Cardiac septum (tissue), 1 donor: ENCODE measurements at places on chromosomes 1 and 21.

DNA sequence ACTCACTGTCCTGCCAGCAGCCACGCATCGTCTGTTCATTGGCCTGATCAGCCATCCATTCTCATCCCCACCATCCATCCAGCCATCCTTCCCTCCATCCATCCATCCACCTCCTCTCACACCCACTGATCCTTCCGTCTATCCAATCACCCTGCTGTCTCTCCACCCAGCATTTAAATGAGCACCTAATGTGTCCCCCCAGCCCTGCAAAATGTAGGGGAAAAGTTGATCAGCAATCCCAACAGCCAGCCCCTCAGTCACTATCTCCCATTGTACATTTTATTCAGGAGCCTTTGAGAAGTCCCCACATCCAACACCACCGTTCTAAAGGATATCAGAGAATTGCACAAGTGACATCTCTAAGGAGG, 11.1 kb upstream of the DDOST start:
- DNase-seq = no peak

GRCh38 chr1:112146201-112146715, 156.8 kb upstream of the KCND3 start:
- DNase-seq = no peak

- no peak for DNase-seq
These were observed 32.2 kb downstream of the VASH2 start for GRCh38 chr1:212982430-212983152.

GRCh38 chr1:226001963-226002666, 3.0 kb upstream of the SDE2 start:
- DNase-seq = peak; percentile 94

DNA sequence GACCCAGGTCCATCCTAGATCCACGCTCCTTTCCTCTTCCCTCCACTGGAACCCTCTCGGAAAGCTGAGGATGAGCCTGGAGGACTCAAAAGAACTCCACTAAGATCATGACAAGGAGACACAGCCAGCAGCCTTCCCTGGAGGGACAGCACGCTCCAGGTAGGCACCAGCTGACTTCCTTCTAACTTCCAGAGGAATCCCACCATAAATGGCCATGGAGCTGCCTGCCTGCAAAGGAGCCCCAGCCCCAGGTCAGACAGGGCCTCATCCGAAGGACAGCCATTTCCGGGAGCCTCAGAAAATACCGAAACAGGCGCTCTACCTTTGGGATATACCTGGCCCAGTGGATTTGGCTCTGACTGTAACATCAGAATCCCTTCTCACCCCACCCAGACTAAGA, 4.1 kb downstream of the SH3BP5L start:
- peak; percentile 71 for DNase-seq

GRCh38 chr1:190320952-190321351, 156.7 kb downstream of the BRINP3 start:
- DNase-seq = no peak

GRCh38 chr1:43448955-43449707, 4.6 kb downstream of the HYI start:
- peak; percentile 60 for DNase-seq

DNA sequence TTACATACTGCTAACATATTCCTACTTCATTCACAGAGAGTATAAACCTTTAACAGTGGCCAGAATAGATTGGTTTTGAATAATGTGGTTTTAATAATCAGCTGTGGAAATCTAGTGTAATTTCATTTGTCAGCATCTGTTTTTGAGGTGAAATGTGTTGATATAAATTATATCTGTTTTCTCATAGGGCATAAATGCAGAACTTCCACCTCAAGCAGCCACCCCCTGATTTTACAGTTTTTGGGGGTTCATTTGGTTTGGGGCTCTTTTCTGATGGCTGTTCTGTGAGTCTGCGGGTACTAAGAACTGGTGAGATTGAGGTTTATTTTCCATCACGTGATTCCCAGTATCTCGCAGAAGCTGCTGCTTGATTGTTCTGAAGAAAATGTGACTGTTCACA, 23.2 kb downstream of the EDARADD start:
- DNase-seq = no peak

DNA sequence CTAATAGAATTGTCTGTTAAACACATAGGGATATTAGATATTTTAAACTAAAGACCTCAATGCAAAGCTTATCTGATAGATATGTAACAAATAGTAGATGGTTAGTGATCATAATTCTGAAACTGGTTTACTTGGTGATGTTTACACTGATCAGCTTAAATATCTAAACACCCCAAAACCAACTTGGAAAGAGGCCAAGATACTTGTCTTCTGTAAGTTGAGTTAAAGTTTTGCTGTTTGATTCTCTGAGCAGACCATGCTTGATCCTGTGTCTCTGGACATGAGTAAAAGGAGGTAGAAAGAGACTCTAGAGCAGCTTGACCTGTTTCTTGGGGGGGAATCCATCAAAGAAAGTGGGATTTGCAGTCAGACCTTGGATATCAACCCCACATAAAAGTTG, 107.5 kb downstream of the NEK7 start:
- no peak for DNase-seq

- DNase-seq = no peak
These were observed 65.7 kb upstream of the SSX2IP start for GRCh38 chr1:84756001-84756400.

DNA sequence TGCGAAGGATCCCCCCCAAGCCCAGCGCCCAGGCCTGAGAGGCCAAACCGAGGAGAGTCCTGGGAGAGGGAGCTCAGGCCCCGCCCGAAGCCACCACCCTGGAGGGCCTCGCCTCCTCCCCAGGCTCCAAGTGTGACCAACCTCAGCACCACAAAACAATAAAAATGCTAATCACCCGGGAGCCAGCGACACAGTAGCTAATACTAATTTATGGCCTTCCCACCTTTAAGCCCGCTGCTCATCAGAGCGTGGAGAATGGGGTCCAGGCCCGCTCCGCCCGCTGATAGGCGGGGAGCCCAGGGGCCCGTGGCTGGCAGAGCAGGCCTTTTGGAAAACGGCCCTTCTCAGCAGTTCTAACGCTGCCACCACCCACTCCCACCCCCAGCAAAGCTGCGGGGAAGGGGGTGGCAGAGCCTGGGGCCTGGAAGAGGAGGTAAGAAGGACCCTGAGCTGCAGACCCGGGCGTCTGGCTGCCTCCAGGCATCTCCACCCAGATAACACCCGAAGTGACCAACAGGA, 20.4 kb upstream of the TAS1R2 start:
- DNase-seq = no peak

DNA sequence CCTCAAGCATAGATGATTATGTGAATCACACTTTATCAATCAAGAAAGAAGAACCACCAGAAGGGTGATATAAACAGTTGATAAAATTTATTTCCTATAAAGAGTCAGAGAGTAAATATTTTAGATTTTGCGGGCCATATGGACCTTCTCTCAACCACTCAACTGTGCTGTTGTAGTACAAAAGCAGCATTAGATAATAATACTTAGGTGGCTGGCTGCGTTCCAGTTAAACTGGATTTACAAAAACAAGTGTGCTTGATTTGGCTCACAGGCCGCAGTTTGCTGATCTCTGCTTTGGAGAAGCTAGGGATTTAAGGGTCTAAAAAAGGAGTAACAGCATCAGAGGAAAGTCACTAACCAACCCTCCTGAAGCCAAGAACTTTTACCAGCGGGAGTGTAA, 1406.0 kb downstream of the KCNT2 start:
- DNase-seq = no peak

DNA sequence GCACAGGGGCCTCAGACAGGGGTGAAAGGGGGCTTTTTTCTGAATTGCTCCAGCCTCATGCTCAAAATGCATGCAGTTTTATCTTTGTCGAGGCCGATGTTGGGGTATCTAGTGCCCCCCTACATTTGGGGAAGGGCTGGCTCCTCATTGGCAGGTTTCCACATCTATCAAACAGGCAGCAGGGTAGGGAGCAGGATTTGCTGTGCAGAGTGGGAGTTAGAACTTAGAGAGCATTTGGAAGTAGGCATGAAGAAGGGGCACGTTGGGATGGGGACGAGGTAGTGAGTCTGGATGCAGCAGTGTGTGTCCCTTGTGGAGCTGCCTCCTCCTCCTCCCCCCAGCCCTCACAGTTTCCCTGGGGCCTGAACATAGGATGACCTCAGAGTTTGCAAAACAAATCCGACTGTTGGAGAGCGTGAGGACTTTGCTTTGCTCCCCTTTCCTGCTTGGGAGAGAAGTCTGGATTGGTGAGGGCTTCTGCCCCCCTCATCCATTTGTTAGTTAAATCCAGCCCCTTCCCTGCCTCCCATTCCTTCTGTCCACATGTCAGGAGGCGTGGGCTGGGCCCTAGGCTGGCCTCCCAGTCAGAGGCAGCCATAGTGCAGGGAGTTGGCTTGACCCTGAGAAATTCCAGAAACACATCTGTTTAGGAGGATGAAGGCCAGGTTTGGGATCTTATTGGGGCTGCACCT, 36.9 kb upstream of the GPR37L1 start:
- DNase-seq = no peak

- DNase-seq = no peak
These were observed 79.3 kb upstream of the SPAG17 start for GRCh38 chr1:118264343-118264742.

DNA sequence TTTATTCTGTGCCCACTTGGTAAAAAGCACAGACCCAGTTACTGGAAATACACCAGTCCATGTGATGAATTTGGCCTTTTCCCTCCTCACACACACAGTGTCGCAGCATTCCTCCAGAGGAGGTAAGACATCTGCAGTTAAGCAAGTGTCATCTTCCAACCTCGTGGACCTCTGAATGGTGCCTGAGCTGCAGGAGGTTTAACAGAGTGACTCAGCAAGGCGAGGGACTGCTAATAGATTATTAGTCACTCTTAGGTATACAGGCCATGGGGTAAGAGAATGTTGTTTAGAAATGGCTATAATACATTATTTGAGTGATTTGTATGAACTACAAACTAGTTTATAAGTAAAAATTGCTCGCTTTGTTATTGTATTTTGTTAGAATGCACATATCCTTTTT, 8.6 kb upstream of the LRRC8B start:
- DNase-seq = no peak

DNA sequence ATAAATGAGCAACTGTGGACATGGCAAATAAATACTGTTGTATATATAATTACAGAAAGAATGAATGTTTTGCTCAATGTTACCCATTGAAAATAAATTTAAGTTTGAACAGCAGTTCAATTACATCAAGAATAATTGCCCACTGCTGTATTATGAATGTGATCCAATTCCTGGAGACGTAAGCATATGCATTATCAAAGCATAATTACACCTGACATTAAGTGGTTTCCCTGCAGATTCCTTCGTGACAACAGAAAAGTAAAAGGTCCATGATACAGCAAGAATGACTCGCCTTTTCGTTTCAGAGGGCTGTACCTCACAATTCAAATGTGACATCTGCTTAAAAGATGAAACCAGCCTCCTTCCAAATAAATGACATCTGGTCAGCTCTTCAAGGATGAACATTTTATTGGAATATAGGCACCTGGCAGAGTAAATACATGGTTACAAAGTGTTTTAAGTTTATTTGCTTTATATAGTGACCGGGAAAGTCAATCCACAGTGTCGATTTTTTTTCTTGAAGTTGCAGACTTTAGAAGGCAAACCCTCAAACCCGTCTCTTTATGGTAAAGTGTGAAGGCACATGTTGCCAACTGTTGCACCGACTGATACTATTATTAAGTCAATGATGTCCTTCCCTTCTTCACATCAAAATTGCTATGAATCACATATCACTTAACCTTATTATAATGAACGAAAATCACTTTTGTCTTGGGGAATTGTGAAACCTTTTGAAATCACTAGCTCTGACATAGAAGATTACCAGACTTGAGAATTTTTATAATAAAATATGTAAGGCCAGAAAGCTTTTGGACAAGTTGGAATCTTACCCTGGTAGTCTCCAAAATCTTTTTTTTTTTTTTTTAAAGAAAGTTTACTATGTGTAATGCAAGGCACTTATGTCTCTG, 36.2 kb upstream of the EDEM3 start:
- DNase-seq = no peak

GRCh38 chr1:175822580-175822979, 79.2 kb upstream of the TNR start:
- no peak for DNase-seq

DNA sequence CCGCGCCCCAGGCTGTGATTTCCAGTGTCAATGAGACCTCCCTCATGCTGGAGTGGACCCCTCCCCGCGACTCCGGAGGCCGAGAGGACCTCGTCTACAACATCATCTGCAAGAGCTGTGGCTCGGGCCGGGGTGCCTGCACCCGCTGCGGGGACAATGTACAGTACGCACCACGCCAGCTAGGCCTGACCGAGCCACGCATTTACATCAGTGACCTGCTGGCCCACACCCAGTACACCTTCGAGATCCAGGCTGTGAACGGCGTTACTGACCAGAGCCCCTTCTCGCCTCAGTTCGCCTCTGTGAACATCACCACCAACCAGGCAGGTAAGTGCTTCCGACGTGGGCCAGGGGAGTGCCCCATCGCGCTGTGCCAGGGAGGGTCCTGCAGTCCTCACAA, 107.8 kb downstream of the LACTBL1 start:
- DNase-seq = no peak

- no peak for DNase-seq
These were observed 128.2 kb downstream of the DPYD start for GRCh38 chr1:97792655-97793054.

- no peak for DNase-seq
These were observed 9.5 kb downstream of the ACTL8 start for GRCh38 chr1:17764591-17764990.

- DNase-seq = no peak
These were observed 118.3 kb downstream of the TM2D1 start for GRCh38 chr1:61606448-61607312.

- DNase-seq = no peak
These were observed 13.5 kb downstream of the TRABD2B start for GRCh38 chr1:47983691-47984090.

DNA sequence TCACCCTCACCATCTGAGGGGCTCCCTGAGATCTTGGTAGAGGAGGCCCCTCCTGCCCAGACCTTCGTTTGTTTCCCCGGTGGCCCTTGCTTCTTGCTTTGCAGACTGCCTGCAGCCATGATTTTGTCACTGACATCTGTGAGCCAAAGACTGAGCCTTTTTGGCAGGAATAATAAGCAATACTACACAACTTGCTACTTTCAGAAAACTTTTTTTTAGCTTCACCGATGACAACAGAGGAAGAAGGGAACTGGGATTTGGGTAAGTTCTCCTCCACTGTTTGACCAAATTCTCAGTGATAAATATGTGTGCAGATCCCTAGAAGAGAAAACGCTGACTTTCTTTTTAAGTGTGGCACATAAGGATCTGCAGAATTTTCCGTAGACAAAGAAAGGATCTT, 11.7 kb upstream of the CD101 start:
- DNase-seq = no peak

- no peak for DNase-seq
These were observed 10.8 kb downstream of the OXCT2 start for GRCh38 chr1:39760074-39761008.
